Naive B cell (primary cell): ENCODE measurements at places on chromosomes 1 and 21. TPM values are rescaled to one million over a fixed set of nuclear protein-coding genes. Genes with fewer than 3 reads are reported as not detected.

The OR2T3 gene
- not detected for polyA plus RNA-seq

The PADI4 gene
- 1.4 TPM for polyA plus RNA-seq

The PCAT6 gene
- polyA plus RNA-seq = not detected

The CDC42SE1 gene
- polyA plus RNA-seq = 98.9 TPM

The TMEM240 gene
- not detected for polyA plus RNA-seq

The EPHA2 gene
- polyA plus RNA-seq = not detected

The MROH9 gene
- not detected for polyA plus RNA-seq

The PADI1 gene
- polyA plus RNA-seq = not detected

The STYXL2 gene
- not detected for polyA plus RNA-seq

The ATAD3C gene
- polyA plus RNA-seq = not detected

The INSRR gene
- not detected for polyA plus RNA-seq

The HCRTR1 gene
- not detected for polyA plus RNA-seq

The BCAN gene
- not detected for polyA plus RNA-seq

The AJAP1 gene
- polyA plus RNA-seq = not detected

The EPHA10 gene
- not detected for polyA plus RNA-seq

The PARS2 gene
- 3.6 TPM for polyA plus RNA-seq

The PLD5 gene
- 0.87 TPM for polyA plus RNA-seq

The GCSAML gene
- not detected for polyA plus RNA-seq

The SH3BGR gene
- polyA plus RNA-seq = not detected

The C21orf91 gene
- polyA plus RNA-seq = 18.5 TPM

The CSMD2 gene
- not detected for polyA plus RNA-seq

The LCE3D gene
- polyA plus RNA-seq = not detected

The MYBPHL gene
- polyA plus RNA-seq = not detected

The NRDC gene
- 58.5 TPM for polyA plus RNA-seq

The LRP8 gene
- polyA plus RNA-seq = 0.57 TPM

The DISP1 gene
- 4.0 TPM for polyA plus RNA-seq

The MATN1 gene
- 1.3 TPM for polyA plus RNA-seq

The CR1L gene
- not detected for polyA plus RNA-seq

The SFN gene
- not detected for polyA plus RNA-seq
